ENCODE measurements at places on chromosomes 4 and X.

- no peak for DNase-seq
Measured at GRCh38 chrX:143017272-143017671, 8.5 kb upstream of the SPANXN4 start.

DNA sequence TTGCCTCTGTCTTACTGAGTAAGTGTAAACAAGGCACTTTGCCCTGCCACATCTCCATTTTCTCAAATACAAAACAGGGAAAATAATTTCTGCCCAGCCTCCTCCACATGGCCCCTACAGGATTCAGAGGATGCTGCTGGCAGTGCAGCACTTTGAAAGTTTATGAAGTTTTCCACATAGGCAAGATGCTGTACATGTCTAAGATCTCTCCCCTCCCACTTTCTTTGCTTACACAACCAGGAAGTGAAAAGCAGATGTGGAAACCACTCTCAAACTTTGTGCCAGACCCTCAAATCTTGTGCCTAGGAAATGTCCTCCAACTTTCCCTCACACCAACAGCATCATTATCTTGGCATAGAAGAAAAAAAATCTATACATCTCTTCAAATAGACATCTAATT, 257.0 kb upstream of the LDB2 start:
- DNase-seq: no peak

DNA sequence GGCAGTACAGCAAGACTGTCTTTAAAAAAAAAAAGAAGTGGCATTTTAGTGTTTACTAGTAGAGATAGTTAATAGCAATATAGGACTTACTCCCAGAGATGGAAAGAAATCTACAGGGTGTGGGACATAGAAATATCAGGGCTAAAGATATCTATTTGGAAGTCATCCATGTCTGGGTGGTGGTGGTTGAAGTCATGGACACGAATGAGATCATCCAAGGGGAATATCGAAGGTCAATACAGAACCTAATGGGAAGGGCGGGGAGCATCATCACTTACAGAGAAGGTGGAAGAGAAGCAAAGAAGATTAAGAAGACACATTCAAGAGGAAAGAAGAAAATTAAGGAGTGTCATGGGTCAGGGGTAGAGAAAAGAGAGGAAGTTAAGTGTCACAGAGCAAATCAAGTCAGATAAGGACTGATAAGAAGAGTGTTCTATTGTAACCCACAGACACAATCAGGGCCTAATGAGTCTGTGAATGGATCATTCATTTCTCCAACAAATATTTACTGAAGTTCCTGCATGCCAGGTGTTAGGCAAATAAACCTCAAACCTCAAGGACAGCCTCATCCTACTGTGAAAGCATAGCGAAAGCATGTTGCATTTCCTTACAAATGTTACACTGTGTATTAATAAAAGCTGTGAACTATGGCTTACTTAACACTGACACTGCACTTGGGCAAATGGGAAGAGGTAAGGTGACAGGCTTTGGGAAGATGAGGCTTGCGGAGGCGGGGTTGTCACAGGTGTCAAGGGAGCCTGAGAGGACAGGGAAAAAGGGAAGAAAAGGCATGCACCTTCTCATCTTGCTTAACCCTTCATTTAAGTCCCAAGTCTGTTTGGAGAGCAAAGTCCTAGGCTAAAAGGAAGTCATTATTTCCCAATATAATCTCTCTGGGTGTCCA, 65.3 kb downstream of the ELOVL6 start:
- no peak for DNase-seq

- DNase-seq: no peak
Measured at GRCh38 chrX:13283512-13283911, 36.3 kb downstream of the ATXN3L start.

DNA sequence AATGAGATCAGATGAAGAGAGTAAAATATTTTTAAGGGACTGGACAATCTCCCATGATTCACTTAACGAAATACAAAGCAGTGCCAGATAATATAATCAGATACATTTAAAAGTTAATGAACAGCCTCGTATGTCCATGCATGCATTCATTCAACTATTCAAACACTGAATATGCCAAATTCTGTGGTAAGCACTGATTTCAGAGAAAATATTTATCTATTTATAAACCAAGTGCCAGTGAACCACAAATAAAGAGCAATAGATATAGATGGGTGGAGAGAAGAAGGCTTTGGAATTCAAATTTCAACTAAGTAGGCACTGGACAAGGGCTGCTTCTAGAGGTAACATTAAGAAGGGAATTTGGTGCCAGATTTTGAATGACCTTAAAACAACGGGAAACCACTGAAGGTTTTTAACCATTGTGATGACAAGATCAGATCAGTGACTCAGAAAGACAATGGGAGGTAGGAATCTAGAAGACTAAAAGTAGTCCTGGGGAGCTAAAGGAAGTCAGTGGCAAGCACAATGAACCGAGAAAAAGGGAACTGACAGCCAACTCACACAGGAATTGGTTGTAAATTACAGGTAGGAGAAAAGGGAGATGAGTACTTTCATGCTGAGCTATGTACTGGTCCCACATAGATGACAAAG, 14.2 kb downstream of the ELOVL6 start:
- no peak for DNase-seq

- no peak for DNase-seq
Measured at GRCh38 chrX:155998116-155998515, 620 bp downstream of the IL9R start.

DNA sequence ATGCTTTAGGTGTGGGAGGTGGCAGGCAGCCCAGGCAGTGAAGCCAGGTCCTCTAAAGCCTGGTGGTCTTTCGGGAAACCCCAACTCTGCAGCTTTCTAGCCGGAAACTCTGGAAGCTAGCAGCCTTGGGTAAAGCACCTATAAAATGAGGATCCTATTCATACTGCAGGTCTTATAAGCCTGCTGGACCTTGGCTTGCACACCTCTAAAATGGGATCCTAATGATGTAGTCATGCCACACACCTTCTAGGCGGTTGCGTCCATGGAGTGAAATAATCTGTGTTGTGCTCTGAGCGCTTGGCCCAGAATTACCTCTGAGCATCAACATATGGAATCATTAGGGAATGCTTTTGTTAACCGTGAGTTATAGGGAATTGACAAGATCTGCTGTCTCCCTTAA, 36.0 kb upstream of the STS start:
- no peak for DNase-seq

- DNase-seq: no peak
Measured at GRCh38 chrX:150688911-150689451, 4.2 kb upstream of the MTMR1 start.

Data from anterior cingulate cortex (tissue), 58 donors.